ENCODE measurements at places on chromosomes 3 and 15. TPM values are rescaled to one million over a fixed set of nuclear protein-coding genes. Genes with fewer than 3 reads are reported as not detected.
A peak's percentile ranks its signal among the peaks of the same experiment; 100 is the strongest.

The CLRN1 gene
- total RNA-seq: not detected

The GJD2 gene
- total RNA-seq: not detected

The RLBP1 gene
- not detected for total RNA-seq

The PAK6 gene
- total RNA-seq: 4.8 TPM

- DNase-seq: no peak
Measured at GRCh38 chr3:27093771-27094170, 275.4 kb downstream of the NEK10 start.

- no peak for DNase-seq
Measured at GRCh38 chr15:99592145-99592791, 26.5 kb downstream of the MEF2A start.

- DNase-seq: peak; percentile 74
Measured at GRCh38 chr15:90571063-90571541, 41.4 kb downstream of the CRTC3 start.

GRCh38 chr15:98807262-98807661 lies 158.9 kb downstream of the IGF1R start:
- DNase-seq: no peak

GRCh38 chr15:57541805-57542504 lies 49.7 kb upstream of the MYZAP start:
- peak; percentile 80 for DNase-seq

DNA sequence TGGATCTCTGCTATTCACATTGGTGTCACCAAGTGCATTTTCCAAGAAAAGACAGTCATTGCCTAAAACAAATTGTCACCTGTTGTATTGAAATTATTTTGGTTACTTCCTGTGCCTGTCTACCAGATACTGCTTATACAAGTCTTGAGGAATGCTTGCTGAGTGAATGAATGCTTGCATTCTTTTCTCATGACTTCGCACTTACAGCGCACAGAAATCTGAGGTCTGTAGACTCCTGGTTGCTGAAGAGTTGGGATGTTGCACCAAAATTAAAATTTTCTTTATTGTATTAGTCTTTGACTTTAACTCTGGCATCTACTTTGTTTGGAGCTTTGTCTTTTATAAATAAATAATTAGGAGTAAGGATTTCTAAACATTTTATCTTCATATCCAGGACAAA lies 28.4 kb downstream of the SH3GL3 start:
- no peak for DNase-seq

DNA sequence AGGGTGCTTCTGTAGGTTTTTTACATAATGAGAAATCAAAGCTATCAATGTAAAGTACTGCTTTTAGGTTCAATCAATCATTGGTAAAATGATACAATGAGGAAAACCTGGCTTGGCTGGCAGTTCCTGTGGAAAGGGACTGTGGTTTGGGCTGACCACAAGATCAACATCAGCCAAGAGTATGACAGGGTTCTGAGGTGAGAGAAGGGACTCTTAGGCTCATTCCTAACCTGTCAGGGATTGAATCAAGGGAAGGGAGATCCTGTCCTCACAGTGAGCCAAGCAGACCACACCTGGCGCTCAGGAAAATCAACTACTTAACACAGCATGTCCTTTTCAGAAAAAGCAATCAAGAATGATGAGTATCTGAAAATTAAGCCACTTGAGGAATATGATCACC lies 111.1 kb downstream of the MAGI1 start:
- no peak for DNase-seq

GRCh38 chr15:77168141-77168540 lies 97.2 kb upstream of the TSPAN3 start:
- DNase-seq: no peak

- DNase-seq: no peak
Measured at GRCh38 chr3:126979046-126979628, 3.8 kb upstream of the PLXNA1 start.
